H54 (cell line): ENCODE measurements at places on chromosomes 3 and 15.
A peak's percentile ranks its signal among the peaks of the same experiment; 100 is the strongest.

DNA sequence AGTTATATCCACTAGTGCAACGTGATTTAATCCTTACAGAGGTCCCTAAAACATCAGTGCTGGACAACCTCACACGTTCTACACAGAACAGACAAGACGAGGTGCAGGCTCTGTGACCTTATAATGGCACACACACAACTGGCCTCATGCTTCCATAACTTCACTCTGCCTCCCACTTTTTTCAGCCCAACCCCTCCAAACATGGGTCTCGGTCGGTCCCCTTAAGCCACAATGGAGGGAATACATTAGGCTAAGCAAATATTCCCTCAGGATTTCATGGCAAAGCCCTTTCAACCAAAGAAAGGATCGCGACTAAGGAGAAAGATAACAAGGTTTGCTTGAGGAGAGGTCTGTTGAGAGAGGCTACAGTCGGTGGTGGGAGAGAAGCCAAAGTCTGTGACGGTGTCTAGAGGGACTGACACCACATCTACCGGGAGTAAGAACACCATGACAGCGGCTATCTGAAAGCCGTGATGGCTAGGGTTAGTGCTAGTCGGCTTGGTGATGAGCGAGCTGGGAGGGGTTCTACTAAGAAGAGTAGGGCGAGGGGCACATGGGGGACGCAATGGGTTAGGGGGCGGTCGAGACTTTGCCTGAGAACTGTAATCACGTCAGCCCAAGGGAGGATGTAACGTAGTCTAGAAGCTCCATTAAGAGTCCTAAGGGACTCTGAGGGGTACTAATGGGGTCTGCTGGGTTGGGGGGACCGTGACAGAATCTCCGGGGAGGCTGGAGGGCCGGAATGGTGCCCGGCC, 1.0 kb downstream of the MYO9A start:
- no peak for DNase-seq

GRCh38 chr3:128572644-128573105, 77.9 kb downstream of the RPN1 start:
- DNase-seq: no peak

- no peak for DNase-seq
These were observed 3.7 kb upstream of the FETUB start for GRCh38 chr3:186636536-186636935.

- no peak for DNase-seq
These were observed 11.7 kb downstream of the MRPS22 start for GRCh38 chr3:139355476-139355875.

GRCh38 chr15:51403072-51403878, 61.8 kb downstream of the GLDN start:
- no peak for DNase-seq

GRCh38 chr3:4981665-4982494, 2.6 kb downstream of the BHLHE40 start:
- no peak for DNase-seq

DNA sequence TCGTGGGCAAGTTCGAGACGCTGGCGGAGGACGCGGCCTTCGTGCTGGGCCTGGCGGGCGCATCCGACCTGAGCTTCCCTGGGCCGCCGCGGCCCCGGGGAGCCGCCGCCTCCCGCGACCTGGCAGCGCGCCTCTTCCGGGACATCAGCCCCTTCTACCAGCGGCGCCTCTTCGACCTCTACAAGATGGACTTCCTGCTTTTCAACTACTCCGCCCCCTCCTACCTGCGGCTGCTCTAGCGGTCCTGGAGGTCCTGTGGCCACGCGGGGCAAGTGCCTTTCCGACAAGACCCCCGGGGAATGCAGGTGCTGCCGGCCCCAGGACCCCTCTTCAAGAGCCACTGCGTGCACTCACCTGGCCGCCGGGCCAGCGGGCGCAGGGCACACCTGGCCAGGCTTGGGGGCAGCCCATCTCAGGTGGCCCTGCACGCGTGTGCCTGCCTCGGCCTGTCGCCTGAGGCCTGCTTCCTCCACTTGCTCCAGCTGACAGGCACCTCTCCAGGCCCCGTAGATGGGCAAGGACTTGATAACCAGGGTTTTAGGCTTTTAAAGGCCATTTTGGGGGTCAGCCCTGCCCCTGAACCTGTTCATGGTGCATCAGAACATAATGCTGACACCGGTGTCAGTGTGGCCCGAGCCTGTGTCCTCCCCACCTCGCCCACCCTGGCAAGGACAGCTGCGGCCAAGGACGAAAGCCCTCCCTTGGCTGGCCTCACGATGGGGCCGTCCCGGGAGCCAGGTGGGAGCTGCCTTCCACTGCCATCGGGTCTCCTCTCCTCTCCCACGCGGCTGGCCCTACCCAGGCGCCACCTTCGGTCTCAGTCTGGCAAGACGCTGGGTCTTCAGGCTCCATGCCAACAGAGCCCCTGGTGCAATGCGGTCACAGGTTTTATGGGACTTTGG, 16.1 kb downstream of the C3orf22 start:
- DNase-seq: no peak

DNA sequence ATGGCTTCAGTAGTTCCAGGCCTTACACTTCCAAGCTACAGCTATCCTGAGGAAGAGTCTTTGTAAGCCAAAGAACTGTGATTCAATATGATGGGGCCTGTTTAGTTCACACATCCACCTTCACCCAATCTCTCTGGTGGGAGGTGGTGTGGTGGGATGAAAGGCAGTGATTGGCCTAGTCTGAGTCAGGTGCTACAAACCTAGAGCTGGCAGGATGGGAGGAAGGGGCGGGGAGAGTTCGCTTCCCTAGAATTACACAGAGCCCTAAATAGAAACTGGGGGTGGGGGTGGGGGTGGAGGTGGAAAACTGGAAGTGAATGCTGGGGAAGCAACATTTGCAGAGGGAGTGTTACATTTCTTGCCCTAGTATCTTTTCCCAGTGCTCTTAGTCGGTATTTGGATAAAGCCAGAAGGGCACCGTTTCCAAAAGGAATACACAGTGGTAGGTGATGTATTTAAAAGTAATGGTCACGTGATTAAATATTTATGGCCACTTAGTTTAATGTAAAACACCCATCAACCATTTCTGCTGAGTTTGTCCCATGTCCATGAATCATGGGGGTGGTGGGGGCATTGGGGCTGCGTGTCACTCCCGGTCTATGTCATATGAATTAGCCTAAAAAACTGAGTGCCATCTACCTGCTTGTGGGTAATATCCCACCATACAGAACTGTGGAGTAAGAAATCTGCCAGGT, 247.6 kb upstream of the PROK2 start:
- DNase-seq: no peak

GRCh38 chr15:25182736-25183445, 228.1 kb downstream of the SNRPN start:
- DNase-seq: no peak

GRCh38 chr3:16289144-16289889, 24.3 kb downstream of the OXNAD1 start:
- no peak for DNase-seq

GRCh38 chr15:83174891-83175290, 32.7 kb downstream of the HDGFL3 start:
- no peak for DNase-seq

- DNase-seq: no peak
These were observed 188.6 kb downstream of the NLGN1 start for GRCh38 chr3:173586166-173586565.

DNA sequence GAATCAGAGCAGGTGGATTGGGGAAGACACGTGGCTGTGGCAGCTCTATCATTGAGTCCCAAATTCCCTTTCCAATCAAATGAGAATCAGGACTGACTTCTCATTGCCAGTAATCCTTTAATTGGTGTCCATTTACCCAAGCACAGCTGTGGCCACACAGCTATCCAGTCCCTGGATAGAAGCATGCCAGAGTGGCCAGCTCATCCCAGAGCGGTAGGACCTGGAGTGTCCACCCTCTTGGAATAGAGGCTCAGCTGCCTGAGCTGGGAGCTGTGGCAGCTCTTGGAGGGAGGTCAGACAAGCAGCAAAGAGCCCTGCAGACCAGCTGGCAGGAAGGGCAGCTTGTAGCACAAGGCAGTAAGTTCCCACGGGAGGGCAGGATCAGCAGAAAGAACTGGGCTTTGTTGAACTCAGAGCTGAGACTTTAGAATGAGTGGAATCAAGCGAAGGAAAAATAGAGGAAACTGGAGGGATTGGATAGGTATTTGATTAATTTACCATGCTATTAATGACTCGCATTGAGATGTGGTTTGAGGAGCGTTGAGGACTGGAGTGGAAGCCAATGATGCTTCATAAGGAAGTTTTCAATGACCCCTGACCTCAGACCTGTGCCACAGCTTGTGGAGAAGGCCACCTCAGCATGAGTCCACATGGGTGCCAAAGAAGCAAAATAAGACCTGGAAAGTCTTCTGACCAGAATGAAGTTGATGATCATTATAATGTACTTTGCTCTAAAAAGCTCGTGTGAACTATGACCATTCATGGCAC, 6.9 kb upstream of the ALPK3 start:
- DNase-seq: no peak

- DNase-seq: no peak
These were observed 37.8 kb upstream of the SPTSSB start for GRCh38 chr3:161409069-161409468.

DNA sequence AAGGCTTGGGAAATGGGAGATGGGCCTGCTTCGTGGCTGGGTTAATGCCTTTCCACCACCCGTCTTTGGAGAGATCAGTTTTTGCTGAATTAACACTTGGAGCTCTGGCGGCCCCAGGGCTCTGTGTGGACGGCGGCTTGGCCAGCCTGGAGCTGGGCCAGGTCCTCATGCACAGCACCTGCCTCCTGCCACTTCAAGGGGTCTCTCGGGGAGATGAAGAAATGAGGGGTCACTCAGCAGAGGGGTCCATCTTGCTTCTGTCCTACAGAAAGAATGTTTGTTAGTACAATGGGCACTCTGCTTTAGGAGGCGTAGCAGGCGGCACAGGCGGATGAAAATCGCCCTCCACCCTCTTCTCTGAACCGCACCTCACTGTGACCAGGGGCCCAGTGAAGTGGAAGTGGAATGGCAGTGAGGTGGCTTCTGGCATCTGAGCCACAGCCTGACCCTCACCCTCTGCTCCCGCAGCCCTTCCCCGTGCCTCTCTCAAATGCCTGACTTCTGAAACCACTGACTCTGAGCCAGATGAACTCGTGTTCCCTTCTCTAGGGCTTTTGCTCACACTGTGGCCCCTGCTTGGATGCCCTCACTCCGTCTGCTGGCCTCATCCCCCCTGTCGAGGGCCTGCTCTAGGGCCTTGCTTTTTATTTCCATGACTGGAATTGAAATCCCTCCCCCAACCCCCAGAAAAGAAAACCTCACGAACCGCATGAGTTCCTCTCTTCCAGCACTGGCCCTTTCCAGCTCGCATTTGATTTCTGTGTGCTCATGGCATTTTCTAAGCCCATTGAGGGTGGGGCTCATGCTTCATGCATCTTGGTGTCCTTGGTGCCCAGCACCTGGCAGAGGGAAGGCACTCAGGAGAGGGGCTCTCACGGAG, 42.2 kb downstream of the CHDH start:
- no peak for DNase-seq

GRCh38 chr15:44633603-44634002, 29.9 kb downstream of the SPG11 start:
- no peak for DNase-seq

DNA sequence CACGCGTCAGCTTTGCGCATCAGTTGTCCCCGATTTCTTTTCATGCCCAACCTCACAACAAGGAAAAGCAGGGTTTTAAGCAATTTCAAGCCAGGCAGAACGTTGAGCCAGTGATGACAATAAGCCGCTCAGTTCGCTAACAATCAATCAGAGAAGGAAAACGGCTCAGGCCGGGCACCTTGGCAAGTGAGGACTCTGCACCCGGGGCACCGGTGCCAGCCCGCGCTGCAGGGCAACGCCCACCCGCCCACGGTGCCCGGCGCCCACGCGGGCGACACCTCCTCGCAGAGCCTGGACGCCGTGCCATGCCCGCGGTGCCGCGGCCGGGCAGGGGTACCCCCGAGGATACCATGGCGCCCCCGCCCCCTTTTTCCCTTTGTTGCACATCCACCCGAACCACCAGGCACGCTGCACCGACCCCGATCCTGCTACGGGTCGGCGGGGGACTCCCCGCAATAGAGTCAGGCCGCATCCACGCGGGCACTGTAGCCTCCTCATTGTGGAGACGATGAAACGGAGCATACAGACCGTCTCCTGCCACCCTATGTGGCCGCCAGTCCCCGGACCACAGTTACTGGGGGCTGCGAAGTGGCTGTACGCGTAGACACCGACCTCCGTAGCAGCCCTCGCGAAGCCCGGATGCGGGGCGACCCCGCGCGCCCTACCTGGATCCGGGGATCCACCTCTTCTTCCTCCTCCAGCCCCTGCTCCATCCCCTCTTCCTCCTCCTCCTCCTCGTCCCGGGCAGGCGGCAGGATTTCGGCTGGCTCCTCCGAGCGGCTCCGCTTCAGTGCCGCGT, 581 bp downstream of the SH3BP5 start:
- DNase-seq: peak; percentile 21

- DNase-seq: no peak
These were observed 157.2 kb downstream of the CHDH start for GRCh38 chr3:53688989-53689388.

GRCh38 chr3:149871855-149872254, 58.8 kb downstream of the RNF13 start:
- no peak for DNase-seq

GRCh38 chr3:64815195-64815631, 127.4 kb upstream of the ADAMTS9 start:
- no peak for DNase-seq

- DNase-seq: no peak
These were observed 524.4 kb downstream of the NSUN3 start for GRCh38 chr3:94587291-94587690.

GRCh38 chr15:70321172-70321819, 223.6 kb upstream of the TLE3 start:
- no peak for DNase-seq

GRCh38 chr15:78933187-78933822, 11.5 kb downstream of the CTSH start:
- no peak for DNase-seq

DNA sequence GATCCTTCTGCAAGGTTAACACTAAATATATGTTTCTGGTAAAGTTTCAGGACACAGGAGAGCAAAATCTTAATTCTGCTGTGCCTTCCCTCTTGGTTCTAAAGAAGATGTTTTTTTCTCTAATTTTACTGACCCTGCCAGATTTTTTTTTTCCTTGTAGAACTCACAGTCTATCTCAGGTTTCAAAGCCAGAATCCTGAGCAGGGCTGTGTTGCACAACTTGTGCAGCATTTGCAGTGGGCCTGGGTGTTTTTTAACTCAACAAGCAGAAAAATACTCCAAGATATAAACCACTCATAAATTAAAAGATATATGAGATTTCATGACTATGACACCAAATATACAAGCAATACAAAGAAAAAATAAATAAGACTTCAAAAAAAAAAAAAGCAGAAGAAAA, 40.2 kb upstream of the ARF4 start:
- DNase-seq: no peak

DNA sequence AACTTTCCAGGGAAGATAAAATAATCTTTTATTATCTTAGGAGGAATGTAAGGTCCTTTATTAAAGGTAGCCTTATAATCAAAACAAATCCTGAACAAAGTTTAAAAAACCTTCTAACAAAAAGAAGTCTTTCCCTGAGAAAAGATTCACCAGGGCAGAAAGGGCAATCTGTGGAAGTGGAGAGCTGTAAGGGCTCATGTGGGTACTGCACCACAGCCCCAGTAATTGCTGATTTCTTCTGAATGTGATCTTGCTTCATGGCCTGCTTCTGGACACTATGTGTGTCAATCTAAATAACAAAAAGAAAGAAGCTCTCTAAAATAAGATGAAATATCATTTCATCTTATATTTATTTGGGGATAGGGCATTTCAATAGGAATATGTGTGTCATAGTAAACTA, 1501.6 kb downstream of the OTOL1 start:
- DNase-seq: no peak
